Right atrium auricular region (tissue), 2 donors: ENCODE measurements at places on chromosomes 1 and 21. TPM values are rescaled to one million over a fixed set of nuclear protein-coding genes. Genes with fewer than 3 reads are reported as not detected.

GRCh38 chr1:35762141-35762540 lies 7.6 kb downstream of the CLSPN start:
- no peak overlapping the region for H3K4me3 ChIP-seq
- no peaks in the 10 kb centered on the region for H3K4me1 ChIP-seq
- no peak overlapping the region for H3K27ac ChIP-seq
- no peaks in the 10 kb centered on the region for H3K27me3 ChIP-seq
- no peaks in the 10 kb centered on the region for H3K36me3 ChIP-seq

DNA sequence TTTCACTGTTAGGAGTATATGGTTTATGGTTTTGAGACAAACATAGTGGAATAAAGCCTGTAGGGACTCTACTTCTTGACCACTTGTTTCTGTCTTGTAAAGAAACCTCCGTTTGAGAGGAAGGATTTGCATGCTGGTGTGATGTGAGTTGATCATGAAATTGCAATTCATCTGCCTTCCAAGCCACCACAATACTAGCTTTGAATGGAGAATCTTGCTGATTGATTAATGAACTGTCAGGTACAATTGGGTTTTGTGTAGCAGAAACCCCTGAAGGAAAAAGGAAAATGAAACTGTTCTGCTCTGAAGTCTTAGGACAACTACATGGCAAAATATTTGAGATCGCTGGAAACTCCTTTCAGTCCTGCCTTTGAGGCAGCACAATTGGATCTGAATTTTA lies 90.7 kb downstream of the VPS13D start:
- peaks cover 74% of the 10 kb centered on the region for H3K36me3 ChIP-seq
- no peak overlapping the region for H3K4me3 ChIP-seq
- H3K27me3 ChIP-seq: no peaks in the 10 kb centered on the region
- no peak overlapping the region for H3K27ac ChIP-seq
- no peak for DNase-seq

GRCh38 chr1:156618853-156619581 lies at the start of gene HAPLN2:
Gene HAPLN2, plus strand, starts transcription at chr1:156619415. Its CDS starts 4,076 bp downstream, at chr1:156623491.
- peaks cover 32% of the 10 kb centered on the region for H3K4me1 ChIP-seq
- H3K36me3 ChIP-seq: no peaks in the 10 kb centered on the region
- H3K4me3 ChIP-seq: no peak within 1 kb of the TSS
- H3K27me3 ChIP-seq: peaks cover 4% of the 10 kb centered on the region
- no peak for DNase-seq

GRCh38 chr1:234925440-234926263 lies 203.0 kb downstream of the TOMM20 start:
- H3K27ac ChIP-seq: peak overlapping the region; percentile 64
- DNase-seq: no peak
- no peaks in the 10 kb centered on the region for H3K27me3 ChIP-seq
- no peaks in the 10 kb centered on the region for H3K36me3 ChIP-seq

- no peaks in the 10 kb centered on the region for H3K36me3 ChIP-seq
- H3K27me3 ChIP-seq: no peaks in the 10 kb centered on the region
- DNase-seq: no peak
- peaks cover 20% of the 10 kb centered on the region for H3K4me1 ChIP-seq
- H3K4me3 ChIP-seq: no peak overlapping the region
- H3K27ac ChIP-seq: no peak overlapping the region
Measured at GRCh38 chr1:23639460-23640095, 52.0 kb upstream of the RPL11 start.

DNA sequence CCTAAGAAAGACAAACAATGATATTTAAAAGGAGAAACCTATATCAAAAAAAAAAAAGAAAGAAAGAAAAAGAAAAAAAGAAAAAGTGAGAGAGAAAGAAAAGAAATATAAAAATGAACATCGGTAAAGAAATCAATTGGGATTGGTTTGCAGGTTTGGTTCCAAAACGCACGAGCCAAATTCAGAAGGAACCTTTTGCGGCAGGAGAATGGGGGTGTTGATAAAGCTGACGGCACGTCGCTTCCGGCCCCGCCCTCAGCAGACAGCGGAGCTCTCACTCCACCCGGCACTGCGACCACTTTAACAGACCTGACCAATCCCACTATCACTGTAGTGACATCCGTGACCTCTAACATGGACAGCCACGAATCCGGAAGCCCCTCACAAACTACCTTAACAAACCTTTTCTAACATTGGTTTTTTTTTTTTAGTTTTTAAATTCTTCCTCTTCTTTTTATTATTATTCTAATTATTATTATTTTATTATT lies 11.7 kb downstream of the LHX9 start:
- no peak for DNase-seq
- no peak overlapping the region for H3K27ac ChIP-seq
- peaks cover 24% of the 10 kb centered on the region for H3K27me3 ChIP-seq
- H3K4me3 ChIP-seq: no peak overlapping the region
- no peaks in the 10 kb centered on the region for H3K4me1 ChIP-seq

DNA sequence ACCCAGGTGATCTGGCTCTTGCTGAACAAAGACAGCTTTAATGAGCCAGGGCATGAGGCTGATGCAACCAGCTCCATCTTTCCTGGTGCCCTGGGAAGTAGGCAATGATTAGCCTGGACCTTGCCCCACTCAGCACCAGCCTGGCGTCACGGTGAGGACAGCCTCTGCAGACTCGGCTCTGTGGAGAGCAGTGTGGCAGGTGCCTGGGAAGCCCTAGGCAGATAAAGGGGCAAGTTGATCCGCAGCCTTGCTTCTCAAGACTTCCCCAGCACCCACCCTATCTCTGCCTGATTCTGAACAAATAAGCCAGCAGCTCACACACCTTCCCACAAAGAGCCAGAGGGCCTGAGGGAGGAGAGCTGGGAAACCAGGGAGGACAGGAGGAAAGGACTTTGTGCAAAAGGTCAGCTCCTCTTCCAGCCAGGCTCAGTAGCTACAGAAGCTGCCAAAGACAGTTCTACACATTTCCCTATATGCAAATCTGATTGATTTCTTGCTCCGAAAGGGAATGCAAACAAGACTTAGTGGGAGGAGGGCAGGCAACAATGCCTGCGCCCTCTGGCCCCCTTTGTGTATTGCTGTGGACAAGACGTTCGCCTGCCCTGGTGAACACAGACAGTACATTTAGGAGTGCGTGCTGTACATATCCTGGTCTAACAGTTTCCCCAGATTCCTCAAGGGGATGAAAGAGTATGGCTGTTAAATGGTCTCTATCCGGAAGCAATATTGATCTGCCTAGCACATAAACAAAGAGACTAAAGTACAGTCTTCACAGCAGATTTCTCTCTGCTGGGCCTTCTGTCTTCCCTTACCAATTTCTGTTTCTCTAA lies 63.8 kb downstream of the BCAR3 start:
- H3K4me1 ChIP-seq: peaks cover 65% of the 10 kb centered on the region
- peak overlapping the region; percentile 27 for H3K27ac ChIP-seq
- H3K36me3 ChIP-seq: no peaks in the 10 kb centered on the region
- no peak for DNase-seq
- no peak overlapping the region for H3K4me3 ChIP-seq
- no peaks in the 10 kb centered on the region for H3K27me3 ChIP-seq

DNA sequence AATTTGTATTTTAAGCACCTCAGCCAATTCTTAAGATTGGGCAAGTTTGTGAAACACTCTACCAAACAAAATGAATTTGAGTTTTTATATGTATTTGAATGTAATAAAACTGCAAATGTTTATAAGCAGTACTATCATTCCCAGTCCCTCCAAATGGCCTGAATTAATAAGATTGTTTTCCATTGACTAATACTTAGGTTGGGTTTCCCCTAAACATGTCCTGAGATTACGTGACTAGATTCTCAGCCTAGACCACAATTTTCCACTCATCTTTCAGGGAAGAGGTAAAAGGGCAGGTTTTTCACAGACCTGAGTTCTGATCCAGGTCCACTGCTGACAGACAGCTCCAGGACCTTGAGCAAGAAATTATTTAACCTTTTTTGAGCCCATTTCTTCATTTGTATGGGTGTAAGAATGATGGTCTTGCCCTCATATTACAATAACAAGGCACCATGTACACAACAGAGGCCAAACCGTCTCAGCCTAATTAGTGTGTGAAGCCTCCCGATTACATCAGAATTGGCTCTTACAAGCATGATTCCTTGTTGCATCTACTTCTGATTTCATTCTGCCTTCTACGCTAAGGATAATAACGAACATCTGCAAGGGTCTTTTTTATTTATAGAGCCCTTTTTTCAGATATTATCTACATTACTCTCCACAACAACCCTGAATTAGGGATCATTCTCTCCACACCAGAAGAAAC lies 51.2 kb downstream of the BEND5 start:
- no peaks in the 10 kb centered on the region for H3K4me1 ChIP-seq
- H3K27ac ChIP-seq: no peak overlapping the region
- no peak for DNase-seq

DNA sequence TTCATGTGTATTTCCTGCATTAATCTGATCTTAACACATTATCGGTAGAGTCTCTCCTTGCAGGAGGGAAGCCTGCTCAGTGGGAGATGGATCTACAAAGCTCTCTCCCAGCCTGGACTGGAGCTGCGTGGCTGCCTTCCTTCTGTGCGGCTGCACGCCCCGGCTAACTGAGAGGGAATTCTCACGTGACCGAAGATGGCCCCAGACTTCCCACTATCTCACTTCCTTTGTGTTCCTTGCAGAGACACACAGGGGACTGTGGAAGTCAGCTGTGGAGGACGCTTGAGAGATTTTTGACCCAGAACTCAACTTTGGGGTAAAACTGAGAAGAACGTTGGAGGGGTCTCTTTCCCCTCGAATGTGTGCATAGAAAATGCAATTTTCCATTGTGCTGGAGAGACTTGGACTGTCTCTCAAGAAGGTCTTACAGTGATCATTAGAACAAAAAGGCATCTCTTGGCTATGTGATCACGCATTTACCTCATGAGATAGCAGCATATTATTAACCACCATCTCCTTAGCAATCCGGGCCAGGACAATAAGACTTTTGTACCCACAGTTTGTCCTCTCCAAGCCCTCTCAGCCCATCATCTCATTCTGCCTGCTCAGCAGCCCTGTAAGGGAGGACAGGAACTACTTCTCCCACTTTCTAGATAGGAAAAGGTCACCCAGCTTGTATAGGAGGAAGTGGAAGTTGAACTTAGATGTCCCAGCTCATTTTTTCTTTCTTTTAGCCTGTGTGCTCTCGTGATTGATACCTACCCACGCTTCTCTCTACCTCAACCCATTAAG lies 49.3 kb upstream of the TARBP1 start:
- H3K27ac ChIP-seq: peak overlapping the region; percentile 99
- H3K4me1 ChIP-seq: no peaks in the 10 kb centered on the region
- no peaks in the 10 kb centered on the region for H3K27me3 ChIP-seq
- no peaks in the 10 kb centered on the region for H3K36me3 ChIP-seq

- DNase-seq: no peak
- H3K4me1 ChIP-seq: no peaks in the 10 kb centered on the region
Measured at GRCh38 chr1:236143104-236143948, 987 bp downstream of the GPR137B start.

Gene ZBTB21
- total RNA-seq: 5.5 TPM

Gene C1QTNF12
- not detected for total RNA-seq

Gene ZFP69
- total RNA-seq: 1.6 TPM
